ENCODE measurements at places on chromosomes 4 and X.

DNA sequence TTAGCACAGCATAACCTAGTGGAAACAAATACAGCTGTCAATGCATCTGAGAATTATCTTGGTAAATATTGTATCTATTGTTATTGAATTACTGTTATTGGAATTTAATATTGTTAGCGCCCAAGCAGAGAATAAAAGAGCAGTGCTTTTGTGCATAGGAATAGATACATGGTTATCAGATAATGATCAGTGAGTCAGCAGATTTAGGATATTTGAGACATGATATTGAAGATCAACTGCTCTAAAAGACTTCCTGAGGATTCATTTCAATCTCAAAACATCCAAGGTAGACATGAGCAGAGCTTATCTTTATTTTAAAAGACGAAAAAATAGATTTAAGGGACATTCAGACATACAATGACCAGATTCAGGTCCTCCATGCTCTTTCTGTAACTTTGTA lies 10.6 kb upstream of the H2AZ1 start:
- DNase-seq, result no peak

GRCh38 chr4:183441276-183441675 lies 3.2 kb upstream of the CDKN2AIP start:
- DNase-seq, result no peak

DNA sequence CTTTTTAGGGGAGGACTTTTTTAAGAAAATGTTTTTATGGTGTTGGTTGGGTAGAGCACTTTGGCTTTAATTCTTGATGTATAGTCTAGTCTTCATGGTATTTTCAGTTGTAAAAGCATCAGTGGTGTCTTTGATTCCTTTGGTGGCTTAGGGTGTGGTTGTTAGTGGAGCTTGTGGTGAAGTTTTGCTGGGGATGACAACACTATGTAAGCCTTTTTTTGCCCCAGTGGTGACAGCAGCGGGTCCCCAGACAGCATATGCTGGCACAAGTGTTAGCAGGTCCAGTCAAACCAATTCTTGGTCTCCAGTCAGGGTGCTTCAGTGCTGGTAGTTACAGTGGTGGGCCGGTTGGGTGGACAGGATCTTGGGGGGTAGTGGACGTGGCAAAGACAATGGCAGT lies 52.0 kb downstream of the CHIC1 start:
- DNase-seq, result no peak

GRCh38 chrX:114134465-114134864 lies 449.4 kb upstream of the HTR2C start:
- DNase-seq, result no peak

DNA sequence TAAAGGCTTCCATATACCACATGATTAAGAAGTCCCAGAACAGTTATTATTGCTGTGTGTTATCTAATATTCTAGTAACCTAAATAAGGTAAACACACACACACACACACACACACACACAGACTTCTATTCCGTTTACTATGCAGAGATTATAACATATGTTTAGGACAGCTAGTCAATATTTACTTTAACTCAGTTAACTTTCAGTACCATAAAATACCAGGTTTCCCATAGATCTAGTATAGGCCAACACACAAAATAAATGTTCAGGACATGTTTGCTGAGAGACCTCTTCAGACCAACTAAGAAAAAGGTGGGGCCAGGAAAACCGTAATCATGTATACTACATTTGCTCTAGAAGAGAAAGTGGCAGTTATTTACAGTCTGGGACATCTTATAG lies 365.5 kb downstream of the KLHL13 start:
- DNase-seq, result no peak

- no peak for DNase-seq
Measured at GRCh38 chrX:78838709-78839108, 91.2 kb downstream of the LPAR4 start.

DNA sequence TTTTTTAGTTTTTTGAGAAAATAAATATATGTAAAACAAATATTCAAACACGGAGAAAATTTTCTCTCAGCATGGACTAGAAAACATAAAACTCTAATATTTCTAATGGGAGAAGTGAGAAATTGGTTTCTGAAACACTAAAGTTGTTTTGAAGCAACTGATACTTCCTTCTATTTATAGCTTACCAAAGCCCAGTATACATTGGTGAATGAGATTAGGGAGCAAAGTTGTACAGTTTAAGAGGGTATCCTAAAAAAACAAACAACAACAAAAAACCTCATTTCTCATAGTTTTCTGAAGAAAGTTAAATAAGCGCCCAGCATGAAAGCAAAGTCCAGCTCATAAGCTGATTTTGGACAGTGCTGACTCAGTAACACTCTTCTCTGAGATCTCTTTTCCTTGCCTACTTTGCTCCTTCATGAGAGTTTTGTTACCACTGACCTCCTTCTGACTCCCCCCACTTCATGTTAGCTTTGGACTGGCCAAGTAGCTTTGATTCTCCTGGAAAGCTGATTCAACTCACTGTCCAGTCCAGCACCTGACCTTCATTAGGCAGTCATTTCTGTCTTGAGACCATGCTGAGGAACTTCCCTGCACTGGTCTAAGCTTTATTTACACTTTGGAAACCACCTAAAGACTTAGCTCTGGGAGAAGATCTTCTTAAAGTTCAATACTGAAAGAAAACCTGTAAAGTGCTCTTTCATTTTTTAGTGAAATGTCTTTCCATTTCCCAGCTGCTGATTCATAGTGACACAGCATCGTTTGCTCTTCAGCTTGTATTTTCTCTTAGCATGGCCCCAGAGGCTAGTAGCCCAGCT lies 21.8 kb upstream of the P2RY10 start:
- DNase-seq, result no peak

DNA sequence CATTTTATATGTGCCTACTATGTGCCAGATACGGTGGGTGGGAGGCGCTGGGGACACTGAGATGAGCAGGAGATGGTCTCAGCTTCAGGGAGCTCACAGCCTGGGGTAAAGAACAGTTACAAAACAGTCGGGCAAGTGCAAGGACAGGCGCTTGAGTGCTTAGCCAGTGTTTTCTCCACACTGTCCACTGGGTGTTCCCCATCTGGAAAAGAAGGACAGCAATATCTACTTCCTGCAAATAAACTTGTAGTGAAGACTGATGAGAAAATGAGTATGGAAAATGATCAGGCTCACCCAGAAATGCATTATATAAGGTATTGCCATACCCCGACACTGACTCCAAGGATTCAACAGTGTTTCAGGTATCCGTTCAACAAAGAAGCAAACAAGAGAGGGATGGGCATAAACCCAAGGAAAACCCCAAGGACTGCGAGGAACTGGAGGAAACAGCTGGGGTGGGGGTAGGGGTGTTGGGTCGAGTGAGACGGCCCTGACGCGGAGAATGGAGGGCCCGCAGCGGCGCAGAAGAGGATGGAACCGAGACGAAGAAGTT lies 835 bp downstream of the TMEM185A start:
- peak; percentile 76 for DNase-seq

DNA sequence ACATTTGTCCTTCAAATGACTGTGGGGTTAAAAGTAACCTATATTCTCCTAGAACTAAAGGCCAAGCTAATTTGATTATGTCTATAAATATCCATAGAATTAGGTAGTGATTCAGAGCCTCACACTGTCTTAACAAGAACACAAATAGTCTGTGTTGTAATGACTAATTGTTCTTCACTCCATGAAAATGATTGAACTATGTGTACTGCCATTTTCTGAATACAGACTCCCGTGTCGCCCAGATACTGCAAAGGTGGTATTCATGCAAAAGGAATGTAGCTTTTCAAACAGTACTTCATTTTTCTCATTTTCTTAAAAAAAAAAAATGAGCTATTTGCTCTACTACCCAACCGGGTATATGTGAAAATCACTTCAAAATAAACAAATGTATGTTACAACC lies 11.3 kb upstream of the PHKA2 start:
- DNase-seq, result peak; percentile 71

- DNase-seq, result no peak
Measured at GRCh38 chr4:74095886-74096264, 3.1 kb downstream of the CXCL2 start.

- no peak for DNase-seq
Measured at GRCh38 chr4:10096978-10097335, 19.6 kb downstream of the WDR1 start.

DNA sequence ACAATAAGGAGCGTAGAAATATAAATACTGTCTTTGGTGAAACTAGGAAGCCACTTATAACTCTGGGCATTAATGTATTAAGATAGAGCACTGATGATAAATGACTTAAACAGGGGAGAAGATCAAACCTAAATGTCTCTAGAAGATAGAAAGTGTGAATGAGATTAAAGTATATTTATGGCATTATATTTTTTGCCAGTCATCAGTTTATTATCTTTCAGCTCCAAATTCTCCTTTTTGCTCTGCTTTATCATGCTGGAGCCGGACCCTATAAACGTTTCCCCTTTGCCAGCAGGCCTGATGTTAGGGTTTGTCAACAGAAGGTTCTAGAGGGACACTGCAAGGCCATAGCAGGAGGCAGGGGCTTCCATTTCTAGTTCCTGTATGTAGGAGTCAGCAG lies 76.4 kb downstream of the TBC1D19 start:
- no peak for DNase-seq

- no peak for DNase-seq
Measured at GRCh38 chrX:68686097-68686977, 38.9 kb downstream of the STARD8 start.

- DNase-seq, result no peak
Measured at GRCh38 chrX:136192839-136193414, 45.6 kb downstream of the FHL1 start.

- DNase-seq, result no peak
Measured at GRCh38 chr4:28388471-28388870, 1527.8 kb downstream of the STIM2 start.

- DNase-seq, result no peak
Measured at GRCh38 chr4:169420291-169420690, 149.5 kb upstream of the SH3RF1 start.

- DNase-seq, result no peak
Measured at GRCh38 chr4:54683616-54684346, 26.0 kb downstream of the KIT start.

DNA sequence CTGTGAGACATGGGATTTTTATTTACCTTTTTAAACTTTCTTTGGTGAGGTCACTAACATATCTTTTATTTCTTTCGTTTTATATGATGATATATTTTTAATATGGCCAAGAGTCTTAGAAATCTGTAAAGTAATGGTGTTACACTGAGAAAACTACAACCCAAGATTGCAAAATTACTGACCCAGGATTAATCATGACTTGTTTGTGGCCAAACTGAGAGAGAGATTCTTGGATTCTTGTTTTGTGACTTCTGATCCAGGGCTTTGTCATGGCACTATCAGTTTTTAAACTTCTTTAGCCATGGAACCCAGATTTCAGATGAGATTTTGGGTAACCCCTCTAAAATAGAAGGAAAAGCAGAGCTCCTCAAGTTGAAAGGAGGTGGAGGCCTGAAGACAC lies 42.0 kb downstream of the SGMS2 start:
- peak; percentile 8 for DNase-seq

DNA sequence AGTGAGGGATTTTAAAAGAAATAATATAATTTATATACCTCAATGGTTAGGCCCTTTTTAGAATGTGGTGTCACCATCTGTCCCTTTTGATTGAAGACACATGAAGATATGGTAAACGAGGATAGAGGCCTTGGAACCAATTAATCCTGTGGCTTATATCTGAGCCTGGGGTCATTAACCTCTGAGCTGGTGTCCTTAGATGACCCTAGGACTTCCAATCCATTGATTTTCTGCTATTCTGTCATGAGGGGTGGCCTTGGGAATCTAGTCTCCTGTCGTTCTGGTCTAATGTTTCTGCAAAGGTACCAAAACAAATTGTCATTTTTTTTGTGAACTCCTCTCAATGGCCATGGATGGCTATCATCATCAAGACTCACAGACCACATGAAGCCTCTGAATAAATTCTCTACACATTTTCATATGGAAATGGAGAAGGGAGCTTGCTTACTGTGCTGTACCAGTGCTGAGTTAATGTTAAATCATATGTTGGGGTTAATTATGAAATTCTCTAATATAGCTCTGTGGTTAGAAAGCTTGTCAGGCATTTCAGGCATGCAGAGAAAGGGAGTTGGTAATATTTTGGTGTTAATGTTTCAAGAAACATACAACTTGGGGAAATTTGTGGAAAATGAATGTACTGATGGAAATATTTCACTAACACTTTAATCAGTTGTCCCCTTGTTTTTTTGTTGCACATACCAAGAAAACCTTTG lies 204.2 kb upstream of the IL15 start:
- DNase-seq, result no peak

GRCh38 chrX:69552512-69552911 lies 48.4 kb downstream of the NALF2 start:
- no peak for DNase-seq

DNA sequence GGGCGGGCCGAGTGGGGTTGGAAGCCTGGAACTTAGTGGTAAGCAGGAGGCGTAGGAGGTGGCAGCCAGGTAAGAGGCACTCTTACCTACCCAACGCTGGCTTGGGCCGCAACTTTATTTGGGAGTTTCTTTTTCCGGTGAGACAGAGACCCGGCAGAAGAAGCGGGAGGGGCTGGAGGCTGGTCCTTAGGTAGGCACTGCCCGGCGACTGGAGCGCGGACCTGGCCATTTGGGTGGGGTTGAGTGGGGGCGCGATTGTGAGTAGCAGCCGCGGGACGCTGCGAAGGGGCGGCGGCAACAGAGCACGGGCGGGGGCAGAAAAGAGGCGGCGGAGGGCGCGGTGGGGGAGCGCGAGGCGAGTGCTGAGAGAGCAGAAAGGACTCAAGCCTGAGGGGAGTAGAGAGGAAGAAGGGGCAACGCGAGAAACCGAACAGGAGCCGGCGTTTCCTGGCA lies 334 bp upstream of the POU4F2 start:
- DNase-seq, result peak; percentile 72

DNA sequence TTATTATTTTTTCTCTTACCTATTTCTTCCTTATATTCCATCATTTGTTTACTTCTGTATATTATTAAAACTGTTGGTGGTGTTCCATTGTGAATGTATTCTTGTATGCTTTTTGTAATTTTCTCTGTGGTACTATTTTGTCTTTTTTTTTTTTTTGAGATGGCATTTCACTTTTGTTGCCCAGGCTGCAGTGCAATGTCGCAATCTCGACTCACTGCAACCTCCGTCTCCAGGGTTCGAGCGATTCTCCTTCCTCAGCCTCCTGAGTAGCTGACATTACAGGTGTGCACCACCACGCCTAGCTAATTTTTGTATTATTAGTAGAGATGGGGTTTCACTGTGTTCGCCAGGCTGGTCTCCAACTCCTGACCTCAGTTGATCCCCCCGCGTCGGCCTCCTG lies 8.6 kb downstream of the KDM6A start:
- no peak for DNase-seq

DNA sequence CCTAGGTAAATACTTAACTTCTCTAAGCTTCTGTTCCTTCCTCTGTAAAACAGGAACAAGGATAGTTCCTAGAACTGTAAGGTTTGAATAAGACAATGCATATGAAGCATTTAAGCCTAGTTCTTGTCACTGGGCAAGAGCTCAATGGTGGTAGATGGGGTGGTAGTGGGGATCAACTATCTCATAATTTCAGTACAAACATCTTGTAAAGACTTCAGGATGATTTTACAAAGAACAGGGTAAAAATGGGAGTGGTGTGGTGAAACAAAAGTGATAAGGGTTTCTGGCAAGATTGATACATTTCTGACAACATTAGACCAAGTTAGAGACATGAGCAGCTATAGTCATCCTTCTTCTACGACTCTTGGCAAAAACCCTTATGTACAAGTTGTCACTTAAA lies 137.8 kb downstream of the SCFD2 start:
- DNase-seq, result no peak

Data from osteoblast (primary cell).